ENCODE measurements at places on chromosomes 12 and 14.

DNA sequence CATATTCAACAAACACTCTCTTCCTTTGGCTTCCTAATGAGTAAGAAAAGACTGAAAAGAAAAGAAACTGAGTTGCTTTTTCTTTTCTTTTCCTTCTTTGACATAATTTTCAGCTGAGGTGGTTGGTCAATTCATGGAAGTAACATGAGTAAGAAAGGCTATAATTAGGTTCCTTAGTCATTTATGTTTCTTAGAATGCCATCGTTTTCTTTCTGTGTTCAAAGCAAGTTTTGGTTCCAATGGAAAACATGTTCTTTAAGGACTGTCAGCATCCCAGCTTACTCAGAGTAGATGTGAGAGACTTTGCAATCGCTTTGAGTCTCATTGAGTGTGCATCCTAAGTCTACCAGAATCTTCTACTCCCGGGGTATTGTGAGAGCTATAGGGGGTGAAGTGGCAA is 882.4 kb downstream of the DIO2 start:
- no peak for DNase-seq

DNA sequence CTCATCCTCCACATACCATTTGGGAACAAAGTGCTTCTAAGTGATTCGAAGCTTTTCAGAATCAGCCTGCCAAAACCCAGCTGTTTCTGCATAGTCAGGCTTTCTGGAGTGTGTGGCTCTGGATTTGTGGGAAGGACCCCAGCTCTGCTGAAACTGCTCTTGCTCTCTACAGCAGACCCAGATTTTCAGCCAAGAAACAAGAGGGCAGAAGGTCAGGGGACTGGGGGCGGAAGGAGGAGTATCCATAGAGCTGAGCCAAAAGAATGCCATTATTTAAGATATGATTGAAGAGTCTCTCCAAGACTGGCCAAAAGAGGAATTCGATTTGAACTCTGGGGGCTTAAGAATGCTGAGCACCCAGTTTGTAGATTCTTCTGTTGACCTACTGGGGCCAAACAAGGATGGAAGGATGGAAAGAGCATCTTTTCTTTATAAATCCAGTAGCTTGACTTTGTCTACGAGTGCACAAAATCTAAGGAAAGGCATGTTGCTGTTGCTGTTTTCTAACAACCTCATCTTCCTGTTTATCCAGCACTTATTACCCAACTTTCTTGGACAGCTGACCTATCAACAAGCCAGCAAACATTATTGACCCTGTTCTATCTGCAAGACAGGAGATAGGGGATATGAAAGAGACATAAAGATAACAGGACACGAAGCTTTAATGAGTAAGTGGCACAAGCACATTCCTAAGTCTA is 29.2 kb downstream of the FBLN5 start:
- DNase-seq = no peak

- DNase-seq = no peak
Measured at GRCh38 chr12:121005346-121005815, 10.9 kb downstream of the C12orf43 start.

- DNase-seq = no peak
Measured at GRCh38 chr14:79080040-79080439, 909.9 kb downstream of the NRXN3 start.

GRCh38 chr14:66444271-66444927 is 41.8 kb upstream of the CCDC196 start:
- DNase-seq = no peak

DNA sequence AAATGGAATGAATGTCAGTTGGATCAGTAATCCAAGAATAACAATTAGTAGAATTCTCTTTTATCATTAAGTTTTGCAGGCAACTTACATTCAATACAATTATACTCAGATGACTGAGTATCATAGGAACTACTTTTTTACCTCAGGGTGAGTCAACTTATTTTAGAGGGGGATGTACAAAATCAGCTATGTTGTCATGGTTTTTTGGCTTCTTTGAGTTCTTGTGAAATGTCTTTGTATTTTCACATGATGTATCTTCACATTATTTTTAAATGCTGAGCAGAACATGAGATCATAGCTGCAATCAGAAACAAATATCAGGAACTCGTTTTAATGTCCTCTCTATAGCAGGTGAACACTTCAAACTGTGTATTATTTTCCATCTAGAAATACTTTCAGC is 65.3 kb upstream of the PTPRR start:
- no peak for DNase-seq

DNA sequence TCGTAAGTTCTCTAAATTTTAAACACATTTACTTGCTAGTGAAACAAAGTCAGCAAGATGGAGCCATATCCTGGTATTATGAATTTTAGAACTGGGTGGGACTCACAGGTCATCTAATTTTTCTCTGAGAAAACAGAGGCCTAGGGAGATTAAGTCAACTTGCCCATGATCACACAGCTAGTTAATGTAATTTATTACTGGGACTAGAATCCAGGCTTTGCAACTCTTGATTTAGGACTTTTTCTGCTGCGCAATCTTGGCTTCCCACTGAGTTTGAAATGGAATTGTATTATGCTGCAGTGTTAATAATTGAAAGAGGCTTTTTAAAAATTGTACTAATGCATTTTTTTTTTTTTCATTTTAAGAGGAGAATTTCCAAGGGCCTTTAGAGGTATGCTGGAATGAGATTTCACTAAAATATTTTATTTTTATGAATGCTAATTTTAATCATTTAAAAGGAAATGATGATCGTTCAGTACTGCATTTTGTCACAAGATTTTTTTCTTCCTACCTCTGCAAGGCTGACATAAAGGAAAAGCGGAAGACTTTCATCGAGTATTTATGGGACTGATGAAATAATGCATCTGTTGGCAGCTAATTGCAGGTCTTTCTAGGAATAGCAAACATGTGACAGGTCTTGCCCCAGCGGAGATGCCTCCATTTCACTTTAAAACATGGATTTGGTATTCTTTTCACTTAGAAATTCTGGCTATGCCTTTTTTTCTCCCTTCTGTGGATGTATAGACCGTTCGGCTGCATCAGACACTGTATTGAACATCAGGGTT is 9.6 kb downstream of the CRADD start:
- no peak for DNase-seq

DNA sequence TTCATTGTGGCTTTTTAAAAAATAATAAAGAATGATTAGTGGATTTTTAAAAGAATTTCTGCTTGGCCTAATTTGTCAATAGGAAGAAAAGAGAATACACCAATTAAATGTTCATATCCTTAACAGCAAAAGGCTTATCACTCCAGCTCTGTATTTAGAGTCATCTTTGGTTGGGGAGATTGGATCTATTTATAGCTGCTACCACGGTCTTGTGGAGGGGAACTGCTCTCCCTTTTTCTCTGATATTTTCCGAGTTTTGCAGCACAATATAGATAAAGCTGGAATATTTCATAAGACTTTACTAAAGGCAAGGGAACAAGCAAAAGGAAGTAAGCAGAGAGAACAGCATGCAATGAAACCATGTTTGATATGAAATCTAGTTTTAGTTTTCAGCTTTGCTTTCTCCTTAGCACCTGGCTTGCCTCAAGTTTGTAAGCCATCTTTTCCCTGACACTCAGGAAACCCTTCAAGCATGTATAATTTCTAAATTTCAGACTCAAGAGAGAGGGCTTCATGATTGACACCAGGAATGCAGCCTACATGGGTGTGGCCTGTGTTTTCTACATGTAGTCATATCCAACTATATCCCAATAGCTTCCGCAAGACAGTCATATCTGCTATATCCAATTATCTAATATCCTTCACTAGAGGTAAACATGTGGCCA is 35.2 kb downstream of the BRMS1L start:
- DNase-seq = no peak

- DNase-seq = no peak
Measured at GRCh38 chr12:83843541-83843940, 1069.1 kb downstream of the SLC6A15 start.
